CD4-positive, alpha-beta T cell treated with Interleukin-17A for 1 hour (primary cell): ENCODE measurements at places on chromosomes 7 and 10.

DNA sequence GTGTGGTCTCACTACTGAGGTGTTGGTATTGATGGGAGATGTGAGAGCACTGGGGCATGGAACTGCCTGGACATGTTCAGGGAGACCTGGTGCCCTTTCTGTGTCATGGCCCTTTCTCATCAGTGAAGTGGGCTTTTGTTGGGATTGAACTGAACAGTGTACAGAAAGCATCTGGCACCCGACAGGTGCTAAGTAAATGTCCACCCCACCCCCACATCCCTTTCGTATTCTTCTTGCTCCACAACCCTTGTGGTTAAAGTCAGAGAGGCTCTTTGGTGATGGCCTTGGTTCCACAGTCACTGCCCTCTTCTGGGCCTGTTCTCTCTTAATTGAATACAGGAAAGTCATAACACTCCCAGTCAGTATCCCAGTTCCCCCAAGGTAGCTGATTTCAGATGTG lies 5.4 kb downstream of the NOM1 start:
- no peak for DNase-seq

GRCh38 chr7:156434706-156435105 lies 205.9 kb upstream of the RNF32 start:
- DNase-seq = no peak

- DNase-seq = no peak
Observed at GRCh38 chr7:30848121-30848855, 63.4 kb upstream of the AQP1 start.

- DNase-seq = no peak
Observed at GRCh38 chr7:123070702-123071286, 75.3 kb upstream of the TAS2R16 start.

DNA sequence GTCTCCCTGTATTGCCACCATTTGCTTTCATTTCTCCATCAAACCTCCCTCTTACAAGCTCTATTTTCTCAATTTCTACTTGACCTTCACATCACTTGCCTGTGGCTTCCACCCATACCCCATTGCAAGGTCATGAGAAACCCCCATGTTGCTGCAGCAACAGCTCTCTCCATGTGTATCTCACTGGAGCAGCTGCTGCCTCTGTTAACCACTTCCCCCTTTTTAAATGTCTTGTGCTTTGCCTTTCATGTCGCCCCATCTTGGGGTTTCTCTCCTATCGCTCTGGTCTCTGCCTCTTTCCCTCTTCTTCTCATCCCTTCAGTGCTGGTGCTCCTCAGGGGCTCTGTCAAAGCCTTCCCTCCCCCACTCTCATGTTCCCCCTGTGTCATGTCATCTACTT lies 148.8 kb downstream of the CHN2 start:
- peak; percentile 19 for DNase-seq

GRCh38 chr10:78338717-78339116 lies 305.1 kb downstream of the RPS24 start:
- no peak for DNase-seq

DNA sequence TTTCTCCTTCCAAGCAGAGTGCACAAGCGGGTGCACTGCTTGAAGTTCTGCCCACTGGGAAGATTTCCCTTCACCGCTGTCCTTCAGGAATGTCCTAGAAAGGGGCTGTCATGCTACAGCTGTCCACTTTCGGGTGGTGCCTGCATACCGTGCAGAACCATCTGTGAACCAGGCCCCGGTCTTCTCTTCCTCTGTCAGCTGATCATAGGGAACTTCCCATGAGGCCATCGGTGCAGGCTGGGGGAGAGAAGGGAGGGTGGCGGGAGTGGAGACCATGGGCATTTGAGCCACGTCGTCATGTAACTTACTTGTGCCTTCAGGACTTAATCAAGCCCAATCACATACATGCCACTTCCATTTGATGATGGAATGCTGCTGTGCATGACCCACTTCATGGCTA lies 111.6 kb downstream of the NKX6-2 start:
- no peak for DNase-seq

DNA sequence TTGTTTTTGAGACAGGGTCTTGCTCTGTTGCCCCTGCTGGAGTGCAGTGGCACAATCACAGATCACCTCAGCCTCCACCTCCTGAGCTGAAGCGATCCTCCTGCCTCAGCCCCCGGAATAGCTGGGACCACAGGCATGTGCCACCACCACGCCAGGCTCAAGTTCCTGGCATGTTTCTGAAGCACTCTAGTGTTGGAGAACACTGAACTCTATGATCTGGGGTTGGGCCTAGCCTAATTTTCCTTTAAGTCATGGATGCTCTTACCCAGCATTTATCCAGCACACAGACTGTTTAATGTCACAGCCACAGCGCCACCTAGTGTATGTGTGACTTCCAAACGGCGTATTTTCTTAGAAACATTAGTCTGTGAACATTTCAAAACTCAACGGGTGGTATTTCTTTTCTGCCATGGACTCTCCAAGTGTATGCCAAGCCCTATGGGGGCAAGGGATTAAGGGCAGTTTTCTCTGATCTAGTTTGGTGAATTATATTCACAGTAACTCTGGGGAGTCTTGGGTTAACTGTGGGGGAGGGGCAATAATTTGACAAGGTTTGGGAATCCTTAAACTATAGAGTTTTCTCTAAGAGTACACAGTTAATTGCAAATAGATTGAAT lies 91.8 kb downstream of the CREM start:
- DNase-seq = peak; percentile 87

GRCh38 chr7:74033372-74034311 lies 5.7 kb downstream of the ELN start:
- no peak for DNase-seq

DNA sequence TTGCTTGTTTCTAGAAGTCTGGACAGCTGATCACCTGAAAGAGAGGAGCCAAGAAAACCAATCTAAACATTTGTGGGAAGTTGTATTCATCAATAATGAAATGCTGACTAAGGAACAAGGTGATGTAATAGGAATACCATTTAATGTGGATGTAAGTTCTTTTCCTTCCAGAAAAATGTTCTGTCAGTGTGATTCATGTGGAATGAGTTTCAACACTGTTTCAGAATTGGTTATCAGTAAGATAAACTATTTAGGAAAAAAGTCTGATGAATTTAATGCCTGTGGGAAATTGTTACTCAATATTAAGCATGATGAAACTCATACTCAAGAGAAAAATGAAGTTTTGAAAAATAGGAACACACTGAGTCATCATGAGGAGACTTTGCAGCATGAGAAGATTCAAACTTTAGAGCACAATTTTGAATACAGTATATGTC lies 39.8 kb upstream of the ZNF37A start:
- no peak for DNase-seq

DNA sequence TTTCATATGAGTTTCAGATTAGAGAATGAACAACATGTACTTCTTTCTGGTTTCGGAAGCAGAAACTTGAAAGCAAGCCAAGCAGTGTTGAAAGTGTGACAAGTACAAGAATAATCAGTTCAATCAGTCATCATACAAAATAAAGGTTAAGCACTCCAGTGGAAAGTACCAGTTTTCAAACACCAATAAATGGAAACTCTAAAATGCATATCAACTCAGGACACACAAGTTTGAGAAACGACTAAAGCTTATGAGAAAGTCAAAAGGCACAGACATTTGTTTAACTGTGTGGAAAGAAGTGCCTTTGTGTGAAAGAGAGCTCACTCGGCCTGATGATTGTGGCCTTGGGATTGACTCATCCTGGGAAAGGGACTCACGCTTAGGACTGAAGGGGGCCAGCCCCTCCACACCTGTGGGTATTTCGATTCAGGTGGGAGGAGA lies 60.6 kb upstream of the AKR1C1 start:
- no peak for DNase-seq

- DNase-seq = peak; percentile 77
Observed at GRCh38 chr10:6269953-6270867, 67.5 kb downstream of the PFKFB3 start.

DNA sequence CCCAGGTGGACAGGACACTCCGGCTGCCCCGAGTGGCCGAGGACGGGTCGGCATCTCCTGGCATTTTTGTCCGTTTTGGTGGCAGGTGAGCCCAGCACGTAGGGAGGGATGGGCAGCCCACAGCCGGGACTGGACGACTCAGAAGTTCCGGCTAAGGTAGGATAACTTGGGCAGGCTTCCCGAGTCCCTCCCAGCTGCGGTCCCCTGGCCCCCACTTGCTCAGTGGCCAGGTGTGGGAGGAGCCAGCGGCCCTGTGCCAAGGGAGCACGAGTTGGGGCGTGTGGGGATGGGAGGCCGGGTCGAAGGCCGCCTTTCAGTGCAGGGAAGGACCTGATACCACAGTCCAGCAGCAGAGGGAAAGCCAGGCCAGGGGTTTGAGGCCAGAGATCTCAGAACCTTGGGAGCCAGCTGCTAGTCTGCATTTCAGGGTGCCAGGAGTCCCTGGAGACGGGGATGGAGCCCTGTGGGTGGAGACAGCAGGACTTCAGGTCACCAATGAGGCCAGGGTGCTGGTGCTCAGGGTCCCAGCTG lies 58.5 kb downstream of the PWWP2B start:
- DNase-seq = no peak

DNA sequence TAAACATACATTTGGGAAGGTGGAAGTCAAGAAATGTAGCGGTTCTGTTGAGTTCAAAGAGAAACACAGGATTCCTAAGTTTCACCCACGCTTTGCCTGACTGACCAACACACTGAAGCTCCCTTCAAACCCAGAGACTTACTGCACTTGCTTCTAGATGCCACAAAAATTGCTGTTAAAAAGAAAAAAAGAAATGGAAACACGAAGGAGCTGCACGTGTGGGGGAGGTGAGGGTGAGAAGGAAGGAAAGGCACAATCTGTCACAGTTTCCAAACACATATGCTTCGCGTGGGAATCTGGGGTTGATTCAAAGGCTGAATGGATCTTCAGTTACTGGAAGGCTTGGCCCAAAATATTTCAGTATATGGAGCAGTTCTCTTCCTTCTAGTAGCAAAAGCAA lies 495.6 kb downstream of the DNAJB6 start:
- DNase-seq = no peak

GRCh38 chr7:66281678-66282590 lies 76.8 kb downstream of the TPST1 start:
- DNase-seq = no peak

- DNase-seq = no peak
Observed at GRCh38 chr7:42029405-42029804, 207.6 kb downstream of the GLI3 start.

- DNase-seq = no peak
Observed at GRCh38 chr7:142301299-142301698, 43.4 kb upstream of the PRSS58 start.

GRCh38 chr10:103145046-103145445 lies 48.0 kb downstream of the NT5C2 start:
- DNase-seq = no peak

DNA sequence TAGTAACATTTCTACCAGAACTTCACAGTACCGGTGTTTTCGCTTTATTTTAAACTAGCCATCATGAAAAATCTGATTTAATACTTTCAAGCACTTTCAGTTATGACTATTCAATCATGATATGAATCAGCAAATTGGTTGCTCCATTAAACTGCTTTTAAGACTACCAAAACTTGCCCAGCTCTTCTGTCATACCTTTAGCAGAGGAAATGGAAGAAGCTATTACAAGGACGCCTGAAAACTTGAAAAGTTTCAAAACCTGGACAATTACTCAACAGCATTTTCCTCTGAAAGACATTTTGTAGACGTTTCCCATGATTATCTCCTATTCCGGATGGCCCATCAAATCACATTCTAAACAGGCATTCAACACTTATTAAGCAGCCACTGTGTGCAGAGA lies 2.0 kb downstream of the JAZF1 start:
- no peak for DNase-seq

- peak; percentile 62 for DNase-seq
Observed at GRCh38 chr7:954330-955238, at the start of gene ADAP1. TSS of gene ADAP1 (minus strand) at chr7:954680. CDS start at chr7:954477, 203 bp downstream.
